T-cell (primary cell): ENCODE measurements at places on chromosomes 4 and X. TPM values are rescaled to one million over a fixed set of nuclear protein-coding genes. Genes with fewer than 3 reads are reported as not detected.

Gene DIAPH2
- total RNA-seq: 10.8 TPM

- H3K27ac ChIP-seq: no peak overlapping the region
- no peak overlapping the region for H3K4me3 ChIP-seq
- DNase-seq: no peak
- H3K4me1 ChIP-seq: peaks cover 20% of the 10 kb centered on the region
Observed at GRCh38 chrX:65871671-65872311, 168.1 kb downstream of the VSIG4 start.

GRCh38 chrX:97446298-97446882 is 562.7 kb downstream of the RPA4 start:
- no peak for DNase-seq
- no peak overlapping the region for H3K27ac ChIP-seq
- no peak overlapping the region for H3K4me3 ChIP-seq
- no peaks in the 10 kb centered on the region for H3K27me3 ChIP-seq

DNA sequence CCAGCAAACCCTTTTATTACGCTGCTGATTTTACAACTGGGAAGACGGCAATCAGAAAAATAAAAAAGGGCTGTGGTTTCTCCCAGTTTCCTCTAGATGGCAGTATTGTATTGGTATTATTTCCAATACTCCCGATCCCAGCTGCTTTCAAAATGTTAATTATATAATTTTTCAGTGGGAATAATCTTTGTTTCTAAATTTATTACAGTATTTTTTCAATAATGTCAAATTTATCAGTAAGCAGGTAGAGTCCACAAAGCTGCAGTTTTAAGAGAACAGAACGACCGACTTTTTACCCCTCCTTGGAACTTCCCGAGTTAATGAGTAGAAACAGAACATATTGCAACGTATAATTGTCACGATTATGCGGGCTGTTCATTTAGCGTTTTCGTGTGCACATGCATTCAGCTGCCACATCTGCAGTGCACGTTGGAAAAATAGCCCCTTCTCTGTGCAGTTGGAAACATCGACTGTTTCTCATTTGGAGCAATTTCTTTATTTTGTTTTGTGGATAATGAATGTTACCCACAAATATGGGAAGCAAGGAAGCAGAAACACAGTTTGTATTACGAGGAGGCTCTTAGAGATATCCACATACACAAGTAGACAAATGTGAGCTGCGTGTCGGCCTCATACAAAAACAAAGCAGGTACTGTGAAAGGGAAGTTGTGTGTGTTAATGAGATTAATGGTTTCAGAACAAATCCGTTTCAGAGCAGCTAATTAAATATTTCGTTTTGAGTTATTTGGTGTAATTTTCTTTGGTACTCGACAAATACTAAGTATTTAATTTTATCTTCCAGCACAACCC is 188.0 kb downstream of the STIM2 start:
- no peaks in the 10 kb centered on the region for H3K36me3 ChIP-seq
- peaks cover 31% of the 10 kb centered on the region for H3K27me3 ChIP-seq
- H3K27ac ChIP-seq: no peak overlapping the region
- H3K4me3 ChIP-seq: peak overlapping the region; percentile 46
- DNase-seq: no peak
- H3K4me1 ChIP-seq: peaks cover 3% of the 10 kb centered on the region

DNA sequence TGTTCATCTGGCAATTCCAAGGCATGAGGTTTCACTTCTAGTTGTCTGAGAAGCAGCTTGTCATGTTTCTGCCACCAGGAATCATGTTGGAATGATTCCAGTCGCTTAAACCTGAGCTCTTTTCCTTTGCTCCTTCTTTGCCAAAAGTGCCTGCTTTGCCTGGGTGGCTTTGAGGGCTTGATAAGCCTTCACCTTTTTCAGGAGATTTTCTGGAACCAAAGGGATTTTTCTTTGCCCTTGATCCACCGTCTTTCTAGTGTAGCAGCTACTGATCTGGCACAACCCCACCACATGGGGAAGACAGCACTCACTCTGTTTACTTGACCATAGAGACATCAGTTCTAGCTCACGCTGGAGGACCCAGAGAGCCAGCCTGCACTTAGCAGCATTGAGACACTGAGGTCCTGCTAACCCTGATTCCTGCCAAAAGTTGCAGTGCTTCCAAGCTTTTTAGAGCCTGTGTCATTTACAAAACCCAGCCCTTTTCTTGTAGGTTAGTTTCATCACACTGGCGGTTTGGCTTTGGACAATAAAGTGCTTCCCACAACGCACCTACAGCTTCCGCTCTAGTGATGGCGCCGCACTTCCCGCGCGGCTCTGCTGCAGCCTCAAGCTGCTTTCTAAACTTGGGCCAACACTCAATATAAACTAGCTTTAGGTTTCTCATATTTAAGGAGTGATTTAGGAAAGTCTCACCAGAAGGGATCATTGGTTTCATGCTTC is 7.3 kb upstream of the CCNI start:
- H3K36me3 ChIP-seq: no peaks in the 10 kb centered on the region
- no peak overlapping the region for H3K4me3 ChIP-seq
- peaks cover 7% of the 10 kb centered on the region for H3K4me1 ChIP-seq
- H3K27ac ChIP-seq: no peak overlapping the region

DNA sequence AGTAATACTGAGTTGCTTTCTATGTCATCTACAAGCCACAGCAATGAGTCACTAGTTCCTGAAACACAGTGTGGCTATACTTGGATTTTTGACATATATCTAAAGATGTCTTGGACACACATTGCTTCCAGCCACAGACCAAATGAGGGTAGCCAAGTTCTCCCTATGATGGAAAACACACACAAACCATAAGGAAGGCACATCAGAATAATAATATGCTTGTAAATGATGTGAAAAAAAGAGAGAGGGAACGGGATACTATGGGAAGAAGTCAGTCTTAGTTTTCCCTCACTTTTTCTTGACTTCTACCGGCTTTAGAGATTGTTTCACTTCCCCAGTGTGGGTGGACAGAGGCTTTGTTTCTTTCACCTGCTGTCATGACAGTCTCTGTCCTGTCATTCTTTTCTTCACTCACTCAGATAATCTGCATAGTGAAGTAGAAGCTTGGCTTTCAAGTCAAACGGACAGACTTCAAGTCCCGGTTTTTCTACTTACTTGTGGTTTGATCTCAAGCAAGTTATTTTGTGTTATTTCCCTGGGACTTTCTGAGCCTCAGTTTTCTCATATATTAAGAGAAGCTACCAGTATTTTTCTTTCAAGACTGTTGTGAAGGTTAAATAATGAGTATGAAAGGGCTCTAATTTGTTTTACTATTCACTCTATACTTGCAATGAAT is 34.7 kb downstream of the P2RY10 start:
- H3K27ac ChIP-seq: no peak overlapping the region
- no peaks in the 10 kb centered on the region for H3K36me3 ChIP-seq
- no peaks in the 10 kb centered on the region for H3K4me1 ChIP-seq
- no peak overlapping the region for H3K4me3 ChIP-seq

- no peaks in the 10 kb centered on the region for H3K4me1 ChIP-seq
- H3K27ac ChIP-seq: no peak overlapping the region
- H3K36me3 ChIP-seq: no peaks in the 10 kb centered on the region
- no peak overlapping the region for H3K4me3 ChIP-seq
- no peaks in the 10 kb centered on the region for H3K27me3 ChIP-seq
Observed at GRCh38 chr4:137226900-137227299, 305.4 kb downstream of the PCDH18 start.

GRCh38 chr4:135122457-135122856 is 920.9 kb upstream of the PABPC4L start:
- DNase-seq: no peak
- no peak overlapping the region for H3K27ac ChIP-seq
- no peak overlapping the region for H3K4me3 ChIP-seq
- H3K36me3 ChIP-seq: no peaks in the 10 kb centered on the region
- no peaks in the 10 kb centered on the region for H3K4me1 ChIP-seq

GRCh38 chr4:81891005-81891996 is 419.6 kb upstream of the RASGEF1B start:
- no peaks in the 10 kb centered on the region for H3K4me1 ChIP-seq
- no peak overlapping the region for H3K27ac ChIP-seq
- H3K27me3 ChIP-seq: no peaks in the 10 kb centered on the region

DNA sequence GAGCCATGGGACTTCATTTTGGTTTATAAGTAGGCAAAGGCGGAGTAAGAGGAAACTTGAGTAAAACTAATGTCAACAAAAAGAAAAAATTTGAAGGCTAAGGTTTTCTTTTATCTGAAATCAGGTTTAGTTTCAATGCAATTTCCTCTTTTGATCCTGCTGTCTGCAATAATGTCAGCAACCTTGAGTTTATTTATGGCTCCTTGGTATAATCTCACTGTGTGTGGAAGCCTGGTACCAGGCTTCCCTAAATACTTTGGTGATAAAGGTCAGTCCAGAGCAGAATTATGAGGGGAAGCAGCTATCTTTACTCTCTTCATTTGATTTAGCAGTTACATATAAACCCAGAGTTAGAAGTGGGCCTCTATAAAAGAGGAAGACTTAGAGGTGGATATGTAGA is 57.8 kb downstream of the NDNF start:
- no peaks in the 10 kb centered on the region for H3K36me3 ChIP-seq
- H3K27me3 ChIP-seq: no peaks in the 10 kb centered on the region
- no peak overlapping the region for H3K4me3 ChIP-seq
- H3K4me1 ChIP-seq: peaks cover 3% of the 10 kb centered on the region
- H3K27ac ChIP-seq: no peak overlapping the region

DNA sequence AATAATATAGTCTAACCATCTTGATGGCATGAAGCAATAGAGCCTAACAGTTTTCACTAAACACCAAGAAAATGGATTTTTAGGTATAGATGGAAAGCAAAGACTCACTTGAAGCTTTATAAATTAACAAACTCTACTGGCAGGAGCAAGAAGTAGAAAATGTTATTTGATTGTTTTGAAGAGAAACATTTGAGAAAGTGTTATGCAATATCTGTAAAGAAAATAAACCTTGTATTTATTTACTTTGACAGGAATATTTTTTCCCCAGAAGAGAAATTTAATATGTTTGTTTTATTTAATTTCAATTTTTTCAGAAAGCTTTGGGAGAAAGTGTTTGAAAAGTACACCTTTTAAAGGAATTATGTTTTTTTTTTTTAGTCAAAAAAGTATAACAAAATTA is 139.0 kb downstream of the STIM2 start:
- no peaks in the 10 kb centered on the region for H3K36me3 ChIP-seq
- peaks cover 7% of the 10 kb centered on the region for H3K4me1 ChIP-seq
- no peak overlapping the region for H3K27ac ChIP-seq
- no peak overlapping the region for H3K4me3 ChIP-seq
- H3K27me3 ChIP-seq: no peaks in the 10 kb centered on the region

- H3K27me3 ChIP-seq: no peaks in the 10 kb centered on the region
- H3K36me3 ChIP-seq: peaks cover under 1% of the 10 kb centered on the region
- no peak for DNase-seq
- H3K4me1 ChIP-seq: peaks cover 10% of the 10 kb centered on the region
Observed at GRCh38 chr4:121822796-121823504, 733 bp downstream of the CCNA2 start.

DNA sequence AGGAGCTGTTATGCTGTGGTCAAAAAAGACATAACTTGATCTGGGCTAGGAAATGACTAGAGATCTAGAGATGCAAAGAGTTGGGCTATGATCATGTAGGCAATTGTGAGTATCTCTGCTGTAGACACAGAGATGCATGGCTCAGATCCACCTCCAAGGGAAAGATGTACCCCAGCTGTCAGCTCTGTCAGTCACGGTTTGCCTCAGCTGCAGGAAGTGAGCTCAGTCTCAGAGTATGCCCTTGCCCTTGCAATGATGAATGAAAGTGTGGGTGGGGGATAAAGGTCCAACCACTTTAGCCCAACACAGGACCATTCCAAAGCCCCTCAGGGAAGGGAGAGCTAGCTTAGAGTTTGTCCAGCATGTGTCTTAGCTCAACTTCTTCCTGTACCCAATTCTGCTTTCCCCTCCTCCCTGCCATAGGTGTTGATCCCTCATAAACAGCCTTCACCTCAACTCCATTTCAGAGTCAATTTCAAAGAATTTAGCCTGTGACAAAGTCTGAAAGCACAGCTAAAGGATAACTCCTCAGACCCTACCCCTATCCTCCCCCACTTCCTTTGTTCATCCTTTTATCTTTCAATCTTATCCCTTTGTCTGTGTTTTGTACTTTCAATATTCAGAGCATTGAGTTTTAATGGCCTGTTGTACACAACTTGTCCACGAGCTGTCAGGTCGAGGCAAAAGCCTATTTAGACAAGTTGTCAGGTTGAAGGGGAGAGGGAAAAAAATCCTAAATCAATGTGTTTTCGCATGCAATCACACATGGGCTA is 90.6 kb downstream of the MID1IP1 start:
- H3K4me1 ChIP-seq: peaks cover 7% of the 10 kb centered on the region
- DNase-seq: no peak

GRCh38 chrX:97531825-97532224 is 648.1 kb downstream of the RPA4 start:
- H3K4me3 ChIP-seq: no peak overlapping the region
- no peak overlapping the region for H3K27ac ChIP-seq
- no peak for DNase-seq
- no peaks in the 10 kb centered on the region for H3K27me3 ChIP-seq

- no peaks in the 10 kb centered on the region for H3K36me3 ChIP-seq
- no peak overlapping the region for H3K4me3 ChIP-seq
- DNase-seq: no peak
- H3K4me1 ChIP-seq: no peaks in the 10 kb centered on the region
Observed at GRCh38 chrX:86103061-86103460, 45.2 kb upstream of the DACH2 start.

- H3K27ac ChIP-seq: no peak overlapping the region
- no peaks in the 10 kb centered on the region for H3K4me1 ChIP-seq
- H3K4me3 ChIP-seq: no peak overlapping the region
- H3K36me3 ChIP-seq: no peaks in the 10 kb centered on the region
Observed at GRCh38 chrX:106599411-106599810, 12.4 kb upstream of the RADX start.

DNA sequence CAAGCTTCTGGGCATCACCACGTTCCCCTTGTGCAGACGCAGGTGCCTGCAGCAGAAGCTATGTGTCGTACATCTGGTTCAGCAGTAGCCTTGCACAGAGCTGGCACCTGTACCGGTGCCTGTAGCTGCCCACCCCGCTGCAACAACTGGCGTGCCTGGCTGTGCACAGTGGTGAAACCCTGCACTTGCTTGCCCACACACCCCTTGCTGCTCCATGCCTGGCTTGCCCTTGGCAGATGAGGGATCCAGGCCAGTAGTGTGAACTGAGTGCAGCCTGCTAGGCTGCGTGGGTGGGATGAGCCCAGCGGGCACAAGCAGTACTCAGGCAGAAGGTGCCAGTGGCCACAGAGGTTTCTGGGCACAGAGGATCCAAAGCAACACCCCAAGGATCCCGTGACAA is 528.4 kb downstream of the PPARGC1A start:
- H3K36me3 ChIP-seq: no peaks in the 10 kb centered on the region
- no peak overlapping the region for H3K4me3 ChIP-seq
- no peaks in the 10 kb centered on the region for H3K4me1 ChIP-seq
- no peaks in the 10 kb centered on the region for H3K27me3 ChIP-seq

GRCh38 chr4:62709618-62710252 is 1509.6 kb downstream of the ADGRL3 start:
- no peak overlapping the region for H3K27ac ChIP-seq
- H3K27me3 ChIP-seq: no peaks in the 10 kb centered on the region
- H3K36me3 ChIP-seq: no peaks in the 10 kb centered on the region
- H3K4me3 ChIP-seq: no peak overlapping the region
- H3K4me1 ChIP-seq: no peaks in the 10 kb centered on the region

Gene PAGE2
- total RNA-seq: not detected
